Activated CD4-positive, alpha-beta T cell treated with anti-CD3 and anti-CD28 coated beads, Interleukin-2, Interleukin-4, amounts not matched to agents 100 ng/mL and 50 ng/mL, durations not matched to agents 16 hours and 8 hours (primary cell): ENCODE measurements at places on chromosomes 1 and 21.

DNA sequence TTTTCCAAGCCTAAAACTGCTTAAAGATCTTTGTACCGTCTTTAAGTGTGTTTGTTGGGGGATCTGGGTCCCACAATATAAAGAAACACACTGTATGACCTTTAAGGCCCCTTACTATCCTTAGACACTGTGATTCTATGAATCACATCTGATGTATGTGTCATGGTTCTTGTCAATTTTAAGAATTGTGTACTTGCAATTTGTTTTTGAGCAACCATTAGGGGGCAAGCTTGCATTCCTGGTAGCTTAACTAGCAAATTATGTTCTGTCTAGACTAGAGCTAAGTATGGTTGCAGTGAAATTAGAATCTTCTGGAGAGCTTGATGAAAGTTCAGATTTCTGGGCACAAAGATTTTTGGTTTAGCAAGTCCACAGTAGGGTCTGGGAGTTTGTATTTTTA, 219.5 kb downstream of the TPR start:
- peak; percentile 22 for DNase-seq

- DNase-seq, result no peak
Observed at GRCh38 chr21:38438462-38438893, 59.8 kb downstream of the ERG start.

DNA sequence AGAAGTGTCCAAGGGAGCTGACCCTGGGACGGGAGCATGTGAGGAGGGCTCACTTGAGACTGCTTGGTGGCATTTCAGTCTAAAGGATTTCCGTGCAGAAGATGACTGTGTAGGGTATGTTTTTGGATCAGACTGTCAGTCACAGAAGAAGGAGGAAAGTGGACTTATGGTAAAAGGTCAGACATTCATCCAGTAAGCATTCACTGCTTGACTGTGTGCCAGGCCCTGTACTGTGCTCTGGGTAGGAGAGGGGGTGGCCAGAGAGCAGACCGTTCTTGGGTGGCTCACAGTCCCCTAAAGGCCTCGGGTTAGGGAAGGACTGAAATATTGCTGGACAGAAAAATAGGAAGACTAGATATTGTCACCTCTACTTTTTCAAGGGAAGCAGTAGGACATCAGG, 2.1 kb upstream of the SERINC2 start:
- no peak for DNase-seq

DNA sequence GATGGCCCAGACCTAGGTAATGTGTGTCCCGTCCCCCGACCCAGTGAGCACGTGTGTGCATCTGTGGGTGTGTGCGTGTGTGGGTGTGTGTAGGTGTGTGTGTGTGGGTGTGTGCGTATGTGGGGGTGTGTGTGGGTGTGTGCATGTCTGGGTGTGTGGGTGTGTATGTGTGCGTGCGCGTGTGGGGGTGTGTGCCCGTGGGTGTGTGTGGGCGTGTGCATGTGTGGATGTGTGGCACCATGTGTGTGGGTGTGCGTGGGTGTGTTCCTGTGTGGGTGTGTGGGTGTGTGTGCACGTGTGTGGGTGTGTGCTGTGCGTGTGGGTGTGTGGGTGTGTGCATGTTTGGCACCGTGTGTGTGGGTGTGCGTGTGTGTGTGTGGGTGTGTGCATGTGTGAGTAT, 309.5 kb downstream of the KIF26B start:
- DNase-seq, result no peak

DNA sequence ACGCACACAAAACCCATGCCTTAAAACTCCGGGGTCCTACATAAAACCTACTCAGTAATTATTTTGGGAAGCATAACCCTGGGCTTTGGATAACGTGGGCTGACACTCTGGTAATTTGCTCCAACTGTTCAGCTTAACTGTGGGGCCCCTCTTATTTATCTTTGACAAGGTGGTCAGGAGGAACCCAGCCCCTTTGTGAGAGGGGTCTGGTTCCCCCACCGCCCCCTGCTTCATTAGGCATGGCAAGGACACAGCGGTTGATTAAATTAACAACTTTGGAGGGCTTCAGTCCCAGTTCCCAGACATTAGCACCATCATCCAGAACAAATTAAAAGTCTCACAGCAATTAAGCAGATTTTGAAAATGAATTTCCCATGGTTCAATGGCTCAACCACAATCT, 14.7 kb downstream of the WLS start:
- DNase-seq, result no peak

GRCh38 chr1:41239988-41240610, 2.0 kb downstream of the SCMH1 start:
- DNase-seq, result peak; percentile 50

DNA sequence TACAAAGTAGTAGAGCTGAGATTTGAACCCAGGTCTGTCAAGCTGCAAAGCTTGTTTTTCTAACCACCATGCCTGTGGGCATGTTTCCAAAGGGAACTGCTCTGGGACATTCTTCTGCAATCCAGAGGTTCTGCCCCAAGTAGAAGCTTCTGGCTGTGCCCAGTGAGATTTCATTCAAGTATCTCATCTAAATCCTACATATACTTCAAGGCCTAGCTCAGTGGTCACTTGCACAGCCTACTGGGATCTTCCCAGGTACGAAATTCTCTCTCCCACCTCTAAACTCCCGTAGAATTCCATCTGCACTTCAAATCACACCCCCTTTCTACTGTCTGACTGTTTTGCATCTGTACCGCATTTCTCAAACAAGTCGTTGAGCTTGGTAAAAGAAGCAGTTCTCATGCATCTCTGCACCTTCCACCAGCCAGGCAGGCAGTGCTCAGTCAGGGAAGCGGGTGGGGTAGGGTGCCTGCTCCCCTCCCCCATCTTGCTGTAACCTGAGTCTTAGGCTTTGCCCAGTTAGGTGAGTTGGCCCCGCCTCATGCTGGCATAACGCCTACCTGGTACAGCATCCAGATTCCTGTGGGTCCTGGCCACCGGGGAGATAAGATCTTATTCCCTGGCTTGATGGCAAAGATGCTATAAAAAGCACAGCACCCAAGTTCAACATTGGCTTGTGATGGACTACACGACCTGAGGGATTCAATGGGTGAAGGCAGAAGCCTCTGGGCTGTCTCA, 13.5 kb downstream of the SLC9A1 start:
- no peak for DNase-seq

- peak; percentile 62 for DNase-seq
Observed at GRCh38 chr1:89945852-89946476, 48.9 kb upstream of the ZNF326 start.

DNA sequence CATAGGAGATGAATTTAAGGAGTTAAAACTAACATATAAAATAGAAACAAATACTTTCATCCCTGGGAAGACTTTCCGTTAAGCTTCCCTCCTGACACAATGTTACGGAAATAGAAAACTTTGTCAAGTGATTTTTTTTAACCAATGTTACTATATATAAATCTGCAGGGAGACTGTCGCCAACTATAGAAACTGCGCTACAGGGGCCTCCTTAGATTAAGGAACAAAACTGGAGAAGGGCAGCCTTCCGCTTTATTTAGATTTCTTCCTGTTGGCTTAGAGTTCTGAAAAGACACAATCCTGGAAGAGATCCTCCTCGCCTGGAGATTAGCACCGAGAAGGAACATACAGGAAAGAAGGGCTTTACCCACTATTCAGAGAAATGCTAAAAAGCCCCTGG, 1.5 kb downstream of the MGST3 start:
- DNase-seq, result no peak

- DNase-seq, result no peak
Observed at GRCh38 chr1:111183308-111184069, 17.0 kb downstream of the DENND2D start.

DNA sequence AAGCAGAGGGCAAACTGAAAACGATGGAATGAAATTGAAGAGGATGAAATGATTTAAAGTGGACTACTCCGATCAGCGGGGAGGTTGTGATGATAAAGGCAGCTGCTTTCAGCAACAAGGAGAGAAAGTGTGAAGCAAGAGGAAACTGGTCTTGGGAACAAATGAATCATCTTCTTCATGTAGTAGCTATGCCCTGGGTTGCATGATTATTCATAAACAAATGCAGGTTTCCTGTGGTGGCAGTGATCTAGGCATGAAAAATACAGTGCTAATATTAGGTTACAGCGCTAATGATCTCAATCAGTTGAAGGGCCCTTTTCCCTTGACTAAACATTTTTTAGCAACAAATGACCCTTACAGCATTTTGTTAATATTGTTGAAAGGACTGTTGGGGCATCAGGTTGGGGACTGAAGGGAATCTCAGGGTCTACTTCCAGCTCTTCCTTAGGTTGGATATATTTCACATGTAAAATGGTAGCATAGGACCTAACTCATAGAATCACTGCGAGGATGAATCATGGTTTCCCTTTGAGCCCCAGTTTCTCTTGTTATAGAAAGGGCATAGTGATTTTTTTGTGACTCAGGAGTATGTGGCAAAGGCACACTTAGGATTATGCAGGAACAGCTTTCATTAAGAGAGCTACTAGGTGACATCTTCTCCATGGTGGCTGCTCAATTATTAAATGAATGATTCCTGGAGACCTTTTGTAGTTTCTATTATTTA, 1.9 kb upstream of the ZFYVE9 start:
- peak; percentile 84 for DNase-seq

GRCh38 chr1:162204129-162204822, 134.8 kb downstream of the NOS1AP start:
- no peak for DNase-seq

DNA sequence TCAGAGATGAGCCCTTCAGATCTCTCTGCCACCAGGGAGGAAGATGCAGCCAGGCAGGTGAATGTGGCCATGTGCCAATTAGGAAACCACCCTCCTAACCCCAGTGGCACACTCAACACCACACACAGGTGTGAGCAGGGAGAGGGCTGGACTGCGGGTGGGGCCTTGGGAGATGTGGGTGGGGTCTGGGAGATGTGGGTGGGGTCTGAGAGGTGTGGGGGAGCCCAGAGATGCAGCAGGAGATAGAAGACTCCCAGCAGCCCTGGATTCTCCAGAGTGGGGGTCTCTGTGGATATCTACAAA, 43.2 kb upstream of the COL6A1 start:
- DNase-seq, result no peak

- DNase-seq, result peak; percentile 32
Observed at GRCh38 chr1:87334351-87335174, 5.9 kb downstream of the LMO4 start.

DNA sequence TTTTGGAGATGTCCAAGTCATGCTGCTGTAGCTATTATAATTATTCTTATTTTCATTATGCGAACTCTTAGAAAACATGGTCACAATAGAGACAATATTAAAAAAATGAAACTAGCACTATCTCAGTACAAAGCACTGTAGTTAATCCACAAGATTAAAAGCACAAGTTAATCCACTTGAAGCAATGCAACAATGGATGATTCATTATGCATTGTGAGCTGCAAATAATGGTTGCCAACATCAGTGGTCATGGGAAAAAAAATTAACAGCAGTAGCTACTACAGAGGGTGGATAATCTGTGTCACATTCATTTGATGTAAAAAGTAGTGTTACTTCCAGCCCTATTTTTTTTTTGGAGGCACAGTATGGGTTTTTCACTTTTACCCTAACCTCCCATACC, 56.7 kb downstream of the DPT start:
- no peak for DNase-seq

- no peak for DNase-seq
Observed at GRCh38 chr1:157181258-157181657, 43.1 kb upstream of the ETV3 start.

DNA sequence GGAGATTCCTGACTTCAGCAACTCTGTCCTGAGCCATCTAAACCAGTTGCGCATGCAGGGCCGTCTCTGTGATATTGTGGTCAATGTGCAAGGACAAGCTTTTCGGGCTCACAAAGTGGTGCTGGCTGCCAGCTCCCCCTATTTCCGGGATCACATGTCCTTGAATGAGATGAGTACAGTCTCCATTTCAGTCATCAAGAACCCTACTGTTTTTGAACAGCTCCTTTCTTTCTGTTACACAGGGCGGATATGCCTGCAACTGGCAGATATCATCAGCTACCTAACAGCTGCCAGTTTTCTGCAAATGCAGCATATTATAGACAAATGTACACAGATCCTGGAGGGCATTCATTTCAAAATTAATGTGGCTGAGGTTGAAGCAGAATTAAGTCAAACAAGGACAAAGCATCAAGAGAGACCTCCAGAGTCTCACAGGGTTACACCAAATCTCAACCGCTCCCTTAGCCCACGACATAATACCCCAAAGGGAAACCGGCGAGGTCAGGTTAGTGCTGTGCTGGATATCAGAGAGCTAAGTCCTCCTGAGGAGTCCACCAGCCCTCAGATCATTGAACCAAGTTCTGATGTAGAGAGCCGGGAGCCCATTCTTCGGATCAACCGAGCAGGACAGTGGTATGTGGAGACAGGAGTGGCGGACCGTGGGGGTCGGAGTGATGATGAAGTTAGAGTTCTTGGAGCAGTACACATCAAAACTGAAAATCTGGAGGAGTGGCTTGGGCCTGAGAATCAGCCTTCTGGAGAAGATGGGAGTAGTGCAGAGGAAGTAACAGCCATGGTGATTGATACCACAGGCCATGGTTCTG, 2.3 kb downstream of the ZBTB37 start:
- peak; percentile 88 for DNase-seq

DNA sequence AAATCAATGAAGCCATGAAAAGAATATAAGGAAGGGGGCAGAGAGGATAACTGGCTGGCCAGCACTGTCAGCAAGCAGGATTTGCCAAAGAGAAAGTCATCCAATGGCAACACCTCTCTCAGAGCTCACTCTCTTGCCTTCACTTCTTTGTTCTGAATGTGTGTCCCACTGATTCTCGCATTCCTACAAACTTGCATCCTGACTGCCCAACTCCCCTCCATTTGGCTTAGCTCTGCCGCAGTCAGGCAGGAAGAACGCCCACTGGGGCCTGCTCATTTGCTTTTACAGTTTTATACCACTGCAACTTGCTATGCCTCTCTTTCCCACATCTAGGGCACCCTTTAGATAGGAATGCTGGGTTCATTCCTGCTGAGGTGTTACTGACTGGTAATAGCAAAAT, 364.2 kb upstream of the ST6GALNAC5 start:
- DNase-seq, result no peak

DNA sequence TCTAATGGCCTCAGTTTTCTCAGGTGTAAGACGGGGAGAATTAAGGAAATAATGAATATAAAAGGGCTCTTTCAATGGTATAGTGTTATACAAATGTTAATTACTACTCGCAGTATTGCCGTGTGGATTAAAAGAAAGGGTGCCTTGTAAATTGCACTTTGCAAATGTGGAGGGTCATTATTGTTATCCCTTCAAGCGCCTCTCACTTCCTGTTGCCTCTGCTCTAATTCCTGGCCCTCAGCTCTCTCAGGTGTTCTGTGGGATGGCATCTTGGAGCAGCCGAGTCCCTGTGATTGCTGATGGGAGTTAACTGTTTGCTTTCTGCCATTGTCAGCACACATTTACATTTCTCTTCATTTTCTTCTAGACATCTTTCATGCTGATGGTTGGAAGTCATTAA, 7.1 kb upstream of the S100A11 start:
- DNase-seq, result no peak

- no peak for DNase-seq
Observed at GRCh38 chr1:77834771-77835334, 53.6 kb upstream of the NEXN start.

GRCh38 chr1:115669002-115669673, 27.4 kb downstream of the VANGL1 start:
- DNase-seq, result peak; percentile 23

- no peak for DNase-seq
Observed at GRCh38 chr1:30526652-30527345, 196.6 kb downstream of the MATN1 start.

GRCh38 chr1:70641868-70642267, 230.8 kb downstream of the CTH start:
- DNase-seq, result no peak
